ENCODE measurements at places on chromosomes 13 and 19.
A peak's percentile ranks its signal among the peaks of the same experiment; 100 is the strongest.

- DNase-seq: no peak
Measured at GRCh38 chr13:83272076-83272475, 610.2 kb downstream of the SLITRK1 start.

GRCh38 chr19:44814517-44814916 is 5.6 kb downstream of the BCAM start:
- no peak for DNase-seq

GRCh38 chr19:2441096-2441752 is 13.8 kb upstream of the TIMM13 start:
- no peak for DNase-seq

GRCh38 chr13:107742544-107742943 is 472.8 kb downstream of the LIG4 start:
- DNase-seq: no peak

DNA sequence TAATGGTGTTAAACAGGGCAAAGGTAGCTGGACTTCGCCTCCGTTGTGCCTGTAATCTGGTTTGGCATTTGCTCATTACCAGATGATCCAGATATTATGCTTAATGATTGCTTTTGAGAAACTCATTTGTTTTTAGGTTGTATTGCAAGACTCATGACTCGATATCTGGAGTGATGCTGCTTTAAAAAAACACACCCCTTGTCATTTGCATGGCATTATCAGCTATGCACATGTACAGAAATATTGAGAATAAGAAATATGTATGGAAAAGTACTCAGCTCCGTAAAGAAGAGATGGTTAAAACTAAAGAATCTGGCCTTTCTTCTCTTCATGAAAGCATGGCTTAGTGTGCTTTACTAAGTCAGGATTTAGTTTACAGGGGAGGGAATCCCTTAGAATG is 95.0 kb downstream of the ARHGEF7 start:
- DNase-seq: no peak

GRCh38 chr19:7638802-7639465 is 2.0 kb downstream of the STXBP2 start:
- DNase-seq: no peak

GRCh38 chr19:3248728-3249326 is 24.4 kb downstream of the CELF5 start:
- DNase-seq: no peak

DNA sequence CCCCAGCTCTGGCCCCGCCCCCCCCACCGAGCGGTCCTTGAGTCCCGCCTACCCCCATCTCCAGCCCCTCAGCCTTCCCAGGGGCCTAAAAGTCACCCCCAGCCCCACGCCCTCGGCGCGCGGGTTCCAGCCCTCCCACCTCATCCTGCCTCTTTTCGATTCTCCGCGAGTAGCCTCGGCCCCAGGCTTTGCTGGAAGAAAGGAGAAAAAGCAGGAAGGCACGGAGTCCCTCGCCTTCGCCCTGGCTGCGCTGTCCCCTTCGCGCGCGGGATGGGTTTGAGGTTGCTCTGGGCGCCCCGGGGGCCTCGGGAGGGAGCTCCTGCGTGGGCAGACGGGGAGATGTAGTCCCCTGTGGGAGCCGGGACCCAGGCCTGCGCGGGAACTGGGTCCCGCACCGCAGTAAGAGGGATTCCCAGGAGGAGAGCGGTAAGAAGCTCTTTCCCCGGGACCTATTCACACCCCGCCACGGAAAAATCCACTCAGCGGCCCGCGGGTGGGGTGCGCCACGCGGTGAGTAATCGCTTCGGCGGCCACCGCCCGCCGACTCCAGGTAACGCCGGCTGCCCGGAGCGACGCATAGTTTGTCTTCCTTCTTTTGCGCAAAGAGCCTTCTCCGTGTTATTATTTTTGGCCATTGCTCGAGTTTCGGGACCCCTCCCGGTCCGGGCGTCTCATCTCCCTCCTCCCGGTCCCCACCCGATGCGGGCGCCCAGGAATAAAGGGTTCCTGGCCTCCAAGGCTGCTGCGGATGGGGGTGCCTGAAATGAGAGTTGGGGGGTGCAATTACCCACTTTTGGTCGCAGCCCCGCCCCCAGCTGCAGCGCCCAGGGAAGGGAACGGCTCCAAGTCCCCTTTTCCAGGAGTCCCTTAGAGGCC is 865 bp upstream of the CRLF1 start:
- DNase-seq: no peak

- no peak for DNase-seq
Measured at GRCh38 chr19:51724543-51724942, 752 bp upstream of the HAS1 start.

DNA sequence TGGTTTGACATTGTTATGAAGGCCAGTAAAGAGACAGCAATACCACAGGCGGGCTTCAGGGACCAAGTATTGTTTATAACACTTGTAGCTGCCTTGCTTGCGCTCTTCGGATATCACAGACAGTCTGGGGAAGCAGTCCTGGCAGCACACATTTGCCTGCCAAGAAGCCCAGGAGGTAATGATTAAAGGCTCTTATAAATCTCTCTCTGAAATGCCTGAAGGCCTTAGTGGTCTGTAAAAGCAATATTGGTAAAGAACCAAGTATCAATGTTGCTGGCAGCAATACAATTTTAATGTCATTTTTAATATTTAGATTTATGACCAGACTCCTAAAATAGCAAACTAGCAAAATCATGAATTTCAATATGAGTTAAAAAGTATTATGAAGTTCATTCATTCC is 1312.4 kb downstream of the PCDH9 start:
- DNase-seq: no peak

DNA sequence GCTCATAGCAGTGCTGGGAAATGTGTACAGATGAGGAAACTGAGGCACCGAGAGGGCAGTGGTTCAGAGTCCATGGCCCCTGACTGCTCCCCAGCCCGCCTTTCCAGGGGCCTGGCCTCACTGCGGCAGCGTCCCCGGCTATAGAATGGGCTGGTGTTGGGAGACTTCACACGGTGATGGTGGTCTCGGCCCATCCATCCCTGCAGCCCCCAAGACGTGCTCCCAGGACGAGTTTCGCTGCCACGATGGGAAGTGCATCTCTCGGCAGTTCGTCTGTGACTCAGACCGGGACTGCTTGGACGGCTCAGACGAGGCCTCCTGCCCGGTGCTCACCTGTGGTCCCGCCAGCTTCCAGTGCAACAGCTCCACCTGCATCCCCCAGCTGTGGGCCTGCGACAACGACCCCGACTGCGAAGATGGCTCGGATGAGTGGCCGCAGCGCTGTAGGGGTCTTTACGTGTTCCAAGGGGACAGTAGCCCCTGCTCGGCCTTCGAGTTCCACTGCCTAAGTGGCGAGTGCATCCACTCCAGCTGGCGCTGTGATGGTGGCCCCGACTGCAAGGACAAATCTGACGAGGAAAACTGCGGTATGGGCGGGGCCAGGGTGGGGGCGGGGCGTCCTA is 15.9 kb downstream of the LDLR start:
- no peak for DNase-seq

- peak; percentile 34 for DNase-seq
Measured at GRCh38 chr13:111267784-111268183, 52.7 kb upstream of the TEX29 start.

GRCh38 chr13:69199664-69200063 is 908.0 kb upstream of the ATXN8OS start:
- DNase-seq: no peak

DNA sequence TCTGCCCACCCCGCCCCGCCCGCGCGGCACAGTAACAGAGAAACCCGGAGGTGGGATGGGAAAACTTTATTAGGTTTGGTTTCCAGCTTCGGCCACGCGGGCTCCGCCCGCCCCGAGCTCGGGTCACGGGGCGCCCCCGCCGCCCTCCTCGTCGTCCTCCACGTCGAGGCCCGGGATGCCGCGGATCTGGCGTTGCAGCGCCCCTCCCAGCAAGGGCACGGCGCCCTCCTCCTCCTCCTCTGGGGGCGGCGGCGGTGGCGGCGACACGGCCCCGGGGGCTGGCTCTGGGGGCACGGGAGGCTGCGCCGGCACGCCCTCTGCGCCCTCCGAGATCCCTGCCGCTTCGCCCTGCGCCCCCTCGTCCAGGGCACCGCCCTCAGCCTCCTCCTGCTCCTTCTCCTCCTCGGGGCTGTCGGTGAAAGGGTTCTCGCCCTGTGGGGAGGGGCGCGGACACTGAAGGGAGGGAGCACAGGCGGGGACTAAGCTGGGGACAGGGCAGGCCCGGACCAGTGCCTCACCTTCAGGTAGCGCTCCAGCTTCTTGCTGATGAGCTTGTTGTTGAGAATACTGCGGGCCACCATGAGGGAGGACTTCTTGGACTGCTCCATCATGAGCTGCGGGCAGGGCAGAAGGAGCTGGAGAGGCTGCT is 536 bp upstream of the AKAP8 start:
- no peak for DNase-seq

DNA sequence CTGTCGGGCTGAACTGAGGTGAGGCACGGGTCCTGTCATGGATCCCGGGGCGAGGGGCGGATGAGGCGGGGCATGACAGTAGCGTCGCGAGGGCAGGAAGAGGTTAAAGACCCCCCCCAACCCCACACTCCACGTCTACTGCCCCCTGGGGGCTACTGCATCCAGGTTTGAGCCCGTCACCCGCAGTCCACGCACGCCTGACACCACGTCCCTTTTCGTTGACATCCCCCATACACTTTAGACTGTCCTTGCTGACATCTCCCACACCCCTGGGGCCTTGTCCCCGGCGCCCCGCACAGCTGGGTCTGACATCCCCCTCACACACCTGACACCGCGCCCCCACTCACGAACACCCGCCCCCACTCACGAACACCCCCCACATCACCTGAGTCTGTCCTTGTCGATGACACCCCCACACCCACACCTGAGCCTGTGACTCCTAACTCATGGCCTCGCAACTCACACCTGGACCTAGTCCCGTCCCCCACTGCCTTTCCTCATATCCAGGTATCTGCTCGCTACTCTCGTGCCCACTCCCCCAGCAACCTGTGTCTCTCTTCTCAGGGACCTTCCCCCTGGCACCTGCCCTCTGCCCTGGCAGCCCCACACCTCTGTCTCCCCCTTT is 416 bp downstream of the SLC25A42 start:
- DNase-seq: no peak

DNA sequence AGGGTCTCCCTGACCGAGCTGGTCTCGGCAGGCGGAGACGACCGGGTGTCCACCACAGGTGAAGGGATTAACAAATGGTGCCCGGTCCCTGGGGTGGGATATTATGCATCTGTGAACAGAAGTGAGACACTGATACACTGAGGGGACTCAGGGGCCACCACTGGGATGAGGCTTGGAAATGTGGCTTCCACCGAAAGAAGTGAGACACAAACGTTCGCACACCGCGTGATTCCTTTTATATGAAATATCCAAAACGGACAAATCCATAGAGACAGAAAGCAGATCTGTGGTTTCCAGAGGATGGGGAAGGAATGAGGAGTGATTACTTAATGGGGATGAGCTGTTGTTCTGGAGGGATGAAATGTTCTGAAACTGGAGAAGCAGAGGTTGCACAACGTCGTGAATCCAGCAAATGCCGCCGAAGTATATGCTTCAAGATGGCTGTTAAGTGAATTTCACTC is 47.5 kb downstream of the C13orf46 start:
- no peak for DNase-seq

GRCh38 chr19:44596428-44597130 is 16.8 kb upstream of the IGSF23 start:
- DNase-seq: no peak

- no peak for DNase-seq
Measured at GRCh38 chr13:97460004-97460775, 26.2 kb downstream of the RAP2A start.

DNA sequence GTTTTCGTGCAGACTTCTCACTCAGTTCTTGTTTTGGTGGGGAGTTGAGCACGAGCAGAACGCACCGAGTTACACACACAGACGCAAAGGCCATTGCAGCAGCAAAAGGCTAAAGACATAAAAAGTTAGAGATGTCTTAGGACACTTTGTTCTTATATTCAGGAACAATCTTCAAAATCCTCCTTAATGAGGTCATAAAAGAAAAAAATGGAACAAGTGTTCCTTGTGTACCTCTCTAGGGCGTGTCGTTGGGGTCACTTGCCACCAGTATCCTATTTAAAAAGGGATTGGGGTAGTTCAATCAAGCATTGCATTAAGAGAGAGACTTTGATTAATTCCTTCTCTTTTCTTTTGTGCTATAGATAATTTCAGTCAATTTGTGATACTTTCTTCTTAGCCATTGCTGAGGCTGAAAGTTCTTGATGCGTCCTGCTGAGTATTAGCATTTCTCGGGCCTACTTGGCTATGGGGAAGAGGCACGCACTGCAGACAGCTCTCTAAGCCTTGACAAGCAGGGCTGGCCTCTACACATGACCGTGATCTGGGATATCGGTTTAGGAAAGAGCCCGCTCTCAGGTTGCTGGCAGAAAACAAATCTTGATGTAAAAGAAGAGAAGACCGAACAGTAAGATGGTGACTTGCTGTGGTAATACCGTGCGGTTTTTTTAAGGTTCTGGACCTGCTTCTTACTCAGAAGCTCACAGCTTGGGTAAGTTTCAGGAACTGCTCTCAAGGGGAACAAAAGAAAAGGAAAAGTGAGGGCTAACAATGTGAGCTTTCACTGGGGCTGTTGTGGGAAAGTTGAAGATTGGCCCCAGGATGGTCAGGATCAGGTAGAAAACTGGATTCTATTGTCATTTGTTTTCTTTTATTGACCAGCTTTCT is 223.6 kb downstream of the TM9SF2 start:
- DNase-seq: no peak

DNA sequence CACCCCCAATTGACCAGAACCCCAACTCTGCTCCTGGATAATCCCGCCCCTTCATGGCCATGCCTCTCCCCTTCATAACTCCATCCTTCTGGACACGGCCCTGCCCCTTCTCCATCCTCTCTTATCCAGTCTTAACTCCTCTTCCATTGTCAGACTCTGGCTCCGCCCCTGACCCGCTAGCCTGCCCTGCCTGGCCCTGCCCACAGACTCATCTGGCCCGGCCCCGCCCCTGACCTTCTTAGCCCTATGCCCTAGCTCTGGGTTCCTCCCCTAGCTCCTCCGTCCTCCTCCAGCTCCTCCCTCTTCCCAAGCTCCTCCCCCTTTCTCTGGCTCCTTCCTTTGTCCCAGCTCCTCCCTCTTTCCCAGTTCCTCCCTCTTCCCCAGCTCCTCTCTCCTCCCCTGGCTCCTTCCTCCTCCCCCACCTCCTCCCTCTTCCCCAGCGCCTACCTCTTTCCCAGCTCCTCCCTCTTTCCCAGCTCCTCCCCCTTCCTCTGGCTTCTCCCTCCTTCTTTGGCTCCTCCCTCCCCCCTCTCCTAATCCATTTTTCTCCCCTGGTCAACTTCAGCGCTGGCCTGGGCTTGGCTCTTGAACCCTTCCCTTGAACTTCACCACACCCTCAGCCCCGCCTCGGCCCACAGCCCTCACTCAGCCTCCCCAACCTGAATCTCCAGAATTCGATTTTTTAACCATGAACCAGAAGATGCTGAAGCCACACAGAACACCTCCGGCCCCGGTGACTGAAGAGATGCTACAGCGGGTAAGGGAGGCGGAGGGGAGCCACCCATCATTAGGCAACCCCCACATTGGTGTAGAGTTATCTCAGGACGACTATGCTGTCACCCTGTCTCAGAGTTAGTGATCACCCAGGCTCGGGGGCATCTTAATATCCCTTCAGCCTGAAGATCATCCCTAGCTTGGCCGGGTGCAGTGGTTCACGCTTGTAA is 9.2 kb upstream of the ZNF358 start:
- DNase-seq: no peak

DNA sequence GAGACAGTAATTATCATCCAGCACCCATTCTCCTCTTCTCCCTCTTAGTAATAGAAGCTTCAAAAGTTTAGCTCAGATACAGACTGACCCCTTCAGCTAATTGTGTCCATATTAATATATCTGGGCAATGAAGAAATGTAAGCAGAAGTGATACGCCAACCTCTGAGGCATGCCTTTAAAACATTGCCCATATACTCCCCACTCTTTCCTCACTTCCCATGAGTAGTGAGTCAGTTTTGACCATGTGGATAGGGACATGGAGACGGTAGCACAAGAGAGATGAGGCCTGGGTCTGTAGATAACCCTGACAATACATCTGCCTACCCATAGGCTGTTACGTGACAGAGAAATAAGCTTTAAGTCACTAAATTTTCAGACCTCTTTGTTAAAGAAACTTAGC is 147.6 kb downstream of the KCTD12 start:
- no peak for DNase-seq

Measured in AG04450 (cell line).